ENCODE measurements at places on chromosomes 16 and 17.
A peak's percentile ranks its signal among the peaks of the same experiment; 100 is the strongest.

- DNase-seq: no peak
Measured at GRCh38 chr17:80270104-80270503, 9.5 kb downstream of the RNF213 start.

DNA sequence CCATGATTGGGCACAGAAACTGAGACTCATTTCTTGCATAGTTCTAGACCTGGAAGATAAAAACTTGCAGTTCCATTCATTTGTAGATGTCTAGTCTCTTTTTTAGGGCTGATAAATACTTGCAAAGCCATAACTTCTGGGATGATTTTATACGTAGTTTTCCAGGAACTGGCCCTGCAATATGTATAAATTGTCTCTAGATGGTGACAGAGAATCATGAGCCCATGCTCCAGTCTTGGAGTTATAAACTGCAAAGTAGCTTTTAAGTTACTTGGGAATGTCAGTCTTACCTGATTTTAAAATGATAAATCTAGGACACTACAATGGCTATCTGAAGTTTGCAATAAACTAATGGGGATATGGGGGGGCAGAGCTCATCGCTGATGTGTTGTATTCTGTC lies 3.0 kb upstream of the ADAMTS18 start:
- DNase-seq: peak; percentile 33

- DNase-seq: no peak
Measured at GRCh38 chr16:72940886-72941285, 107.0 kb downstream of the ZFHX3 start.

DNA sequence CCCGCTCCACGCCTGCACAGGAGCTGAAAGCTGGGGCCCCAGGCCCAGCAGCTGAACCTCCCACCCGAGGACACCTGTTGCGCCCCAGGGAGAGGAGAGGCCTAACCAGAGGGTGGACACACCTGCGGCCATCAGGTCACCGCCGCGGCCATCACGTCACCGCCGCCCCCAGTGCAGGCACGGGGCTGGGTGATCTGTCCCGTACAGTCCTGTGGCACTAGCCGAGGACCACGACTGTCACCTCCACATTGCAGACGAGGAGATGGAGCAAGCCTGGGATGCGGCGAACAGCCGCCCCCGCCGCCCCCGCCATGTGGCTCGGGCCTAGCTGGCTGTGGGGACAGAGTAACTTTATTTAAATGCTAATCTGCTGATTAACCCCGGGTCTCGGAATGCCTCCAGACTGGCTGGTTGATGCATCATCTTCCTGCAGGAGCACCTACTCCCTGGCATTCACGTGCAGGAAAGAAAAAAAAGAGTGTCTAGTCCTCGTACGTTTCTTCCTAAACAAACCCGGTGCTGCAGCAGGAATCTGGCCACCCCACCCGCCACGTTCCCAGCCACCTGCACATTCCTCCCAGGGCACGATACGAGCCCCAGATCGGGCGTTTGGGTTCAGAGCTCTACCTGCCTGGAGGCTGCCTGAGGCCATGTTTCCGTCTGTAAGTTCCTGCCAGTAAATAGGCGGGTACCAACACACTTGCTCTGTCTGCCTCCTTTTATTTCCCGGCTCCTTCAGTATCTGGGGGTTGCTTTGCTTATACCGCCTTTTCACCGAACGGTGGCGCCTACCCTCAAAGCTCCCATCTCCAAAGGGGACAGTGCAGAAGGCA lies 29.9 kb downstream of the PIEZO1 start:
- DNase-seq: peak; percentile 50

DNA sequence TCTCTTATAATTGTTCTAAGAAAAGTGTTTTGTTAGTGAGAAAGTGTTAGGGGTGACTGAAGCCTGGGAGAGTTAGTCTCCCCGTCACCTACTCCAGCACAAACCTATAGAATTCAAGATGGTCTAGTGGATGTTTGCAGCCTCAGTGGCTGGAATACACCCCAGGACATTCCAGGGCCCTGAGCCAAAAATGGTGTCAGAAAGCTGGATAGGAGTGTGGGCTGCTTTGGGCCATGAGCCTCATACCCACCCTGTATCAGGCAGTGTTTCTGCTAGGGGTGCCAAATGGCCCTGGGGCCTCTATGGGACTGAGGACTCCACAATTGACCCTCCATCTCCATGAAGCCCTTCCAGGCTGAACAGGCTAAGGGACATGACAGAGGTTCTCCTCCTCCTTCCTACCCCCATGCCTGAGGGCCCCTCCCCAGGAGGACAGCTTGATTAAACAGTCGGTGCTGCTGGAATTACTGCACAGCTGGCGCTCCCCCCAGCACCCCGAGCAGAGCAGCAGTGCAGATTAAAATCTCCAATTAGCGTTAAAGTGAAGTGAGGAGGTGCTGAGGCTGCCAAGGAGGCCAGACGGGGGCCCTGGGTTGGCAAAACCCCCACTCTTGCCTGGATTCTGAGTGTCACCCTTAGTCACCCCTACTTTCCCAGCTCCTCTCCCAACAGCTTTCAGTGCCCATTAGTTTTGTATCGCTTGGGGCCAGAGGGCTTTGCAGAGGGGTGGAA lies 59.1 kb downstream of the NEUROD2 start:
- DNase-seq: peak; percentile 39

GRCh38 chr16:10182222-10183053 lies at the start of gene GRIN2A:
Gene GRIN2A (minus strand): TSS chr16:10182428. CDS start chr16:10180411, 2,017 bp downstream.
- no peak for DNase-seq

GRCh38 chr17:47275245-47275984 lies 21.8 kb downstream of the ITGB3 start:
- peak; percentile 72 for DNase-seq

DNA sequence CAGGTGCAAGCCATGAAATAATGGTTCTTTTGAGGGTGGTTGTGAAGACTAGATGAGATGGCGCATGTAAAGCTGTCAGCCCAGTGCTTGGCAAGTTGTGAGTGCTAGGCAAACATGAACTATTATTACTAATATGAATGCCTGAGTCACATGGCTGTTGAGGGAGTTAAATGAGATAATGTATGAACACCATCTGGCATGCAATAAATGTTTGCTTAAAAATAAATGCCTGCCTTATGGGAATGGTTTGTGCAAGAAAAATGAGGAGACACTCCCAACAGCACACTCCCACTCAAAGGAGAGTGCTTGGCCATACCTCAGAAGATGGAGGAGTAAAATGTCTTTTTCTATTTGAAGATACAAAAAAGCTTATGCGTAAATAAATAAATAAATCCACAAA lies 3.6 kb downstream of the MAPK3 start:
- peak; percentile 30 for DNase-seq

DNA sequence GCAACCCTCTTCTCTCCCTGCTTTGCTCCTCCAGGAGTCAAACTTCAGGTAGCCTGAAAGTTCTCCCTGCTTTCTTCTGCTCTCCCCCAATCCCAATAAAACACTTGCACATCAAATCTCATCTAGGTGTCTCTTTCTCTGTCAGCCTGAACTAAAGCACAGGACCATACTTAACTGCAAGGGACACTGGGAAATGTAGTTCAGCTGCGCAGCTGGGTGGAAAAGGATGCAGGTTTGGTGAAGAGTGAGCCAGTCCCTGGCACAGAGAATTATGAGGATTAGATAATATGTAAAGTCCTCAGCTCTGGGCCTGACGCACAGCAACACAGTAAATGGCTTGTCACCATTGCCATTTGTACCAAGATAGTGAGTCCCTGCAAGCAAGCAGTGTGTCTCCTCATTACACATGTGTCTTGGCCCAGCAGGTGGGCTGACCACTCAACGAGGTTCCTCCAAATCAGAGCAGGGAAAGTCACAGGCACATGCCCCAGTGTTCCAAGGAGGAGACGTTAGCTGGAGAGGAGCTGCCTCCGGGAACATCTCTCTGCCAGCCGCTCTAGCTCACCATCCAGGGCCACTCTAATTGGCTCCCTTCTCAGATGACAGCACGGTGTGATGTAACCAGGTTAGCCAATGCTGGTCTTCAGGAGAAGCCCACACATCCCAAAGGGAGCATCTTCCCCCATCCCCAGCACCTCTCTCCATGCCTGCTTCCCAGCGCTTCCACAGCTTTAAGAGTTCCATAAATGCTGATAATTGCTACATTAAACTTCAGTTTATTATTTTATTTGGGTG lies 29.7 kb upstream of the IRX3 start:
- no peak for DNase-seq

GRCh38 chr16:17259751-17260270 lies 210.9 kb downstream of the XYLT1 start:
- no peak for DNase-seq
